ENCODE measurements at places on chromosomes 16 and 17.

GRCh38 chr16:68985268-68985667 lies 120.2 kb upstream of the HAS3 start:
- DNase-seq, result no peak

- DNase-seq, result no peak
Observed at GRCh38 chr16:67534431-67534830, 5.8 kb downstream of the RIPOR1 start.

GRCh38 chr17:59498530-59499307 lies 66.7 kb upstream of the DHX40 start:
- DNase-seq, result no peak

DNA sequence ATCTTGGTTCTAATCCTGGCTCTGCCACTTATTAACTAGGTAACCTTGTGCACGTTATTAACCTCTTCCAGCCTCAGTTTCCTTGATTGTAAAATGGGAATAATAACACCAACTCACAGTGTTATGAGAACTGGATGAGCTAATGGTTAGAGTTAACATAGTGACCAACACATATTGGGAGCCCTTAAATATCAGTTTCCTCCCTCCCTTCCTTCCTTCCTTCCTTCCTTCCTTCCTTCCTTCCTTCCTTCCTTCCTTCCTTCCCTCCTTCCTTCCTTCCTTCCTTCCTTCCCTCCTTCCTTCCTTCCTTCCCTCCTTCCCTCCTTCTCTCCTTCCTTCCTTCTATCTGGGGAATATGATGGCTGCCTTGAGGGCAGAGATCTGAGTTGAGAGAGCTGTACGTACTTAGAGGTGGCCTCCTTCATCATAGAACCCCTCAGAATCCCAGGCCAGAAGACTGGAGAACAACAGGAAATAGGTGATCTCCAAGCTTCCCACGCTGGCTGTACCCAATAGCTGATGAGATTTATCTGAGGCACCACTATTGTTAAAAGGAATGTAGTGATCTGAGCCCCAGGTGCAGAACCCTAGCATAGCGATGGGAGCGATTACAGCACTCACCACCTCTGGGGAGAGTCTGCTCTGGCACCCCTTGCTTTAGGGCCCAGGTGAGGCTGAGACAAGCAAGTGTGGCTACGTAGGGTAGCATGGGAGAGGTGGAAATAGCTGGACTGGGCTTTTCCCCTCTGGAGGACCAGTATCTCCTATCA lies 26.2 kb downstream of the CCR7 start:
- no peak for DNase-seq

DNA sequence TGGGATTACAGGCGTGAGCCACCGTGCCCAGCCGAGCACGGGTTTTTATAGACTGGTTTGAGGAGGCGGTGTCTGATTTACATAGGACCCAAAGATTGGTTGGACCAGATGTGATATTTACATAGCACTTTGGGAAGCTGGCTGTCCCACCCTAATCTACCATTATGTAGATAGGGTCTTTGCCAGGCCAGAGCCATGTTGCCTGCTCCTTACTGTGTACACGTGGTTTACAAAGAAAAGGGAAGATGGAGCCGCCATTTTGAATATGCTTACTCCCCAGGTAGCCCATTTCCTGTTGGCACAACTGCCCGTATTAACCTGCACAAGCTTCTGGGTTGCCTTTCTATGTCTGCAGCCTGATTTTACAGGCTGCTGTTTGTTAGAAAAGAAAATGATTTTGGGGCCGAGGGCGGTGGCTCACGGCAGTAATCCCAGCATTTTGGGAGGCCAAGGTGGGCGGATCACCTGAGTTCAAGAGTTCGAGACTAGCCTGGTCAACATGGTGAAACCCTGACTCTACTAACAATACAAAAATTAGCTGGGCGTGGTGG lies 89.9 kb upstream of the EEF2KMT start:
- no peak for DNase-seq

DNA sequence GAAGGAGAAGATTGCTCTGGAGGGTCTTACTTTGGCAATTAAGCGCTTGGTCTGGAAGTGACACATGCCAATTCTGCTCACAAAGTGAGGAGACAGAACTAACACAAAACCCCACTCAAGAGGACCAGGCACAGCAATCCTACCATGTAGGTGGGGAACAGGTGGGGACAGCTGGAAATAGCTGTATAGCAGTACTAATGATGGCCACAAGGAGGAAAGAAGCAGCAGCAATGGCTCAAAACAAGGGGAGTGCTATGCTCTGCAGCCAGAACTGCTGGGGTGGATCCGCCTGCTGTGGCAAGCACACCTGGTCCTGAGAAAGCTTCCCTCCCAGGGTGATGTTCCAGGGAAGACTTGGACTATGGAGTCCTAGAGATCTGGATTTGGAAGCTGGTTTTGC lies 17.0 kb upstream of the TMEM132E start:
- DNase-seq, result no peak

Measured in AML-193 (cell line).